ENCODE measurements at places on chromosomes 12 and 14.

DNA sequence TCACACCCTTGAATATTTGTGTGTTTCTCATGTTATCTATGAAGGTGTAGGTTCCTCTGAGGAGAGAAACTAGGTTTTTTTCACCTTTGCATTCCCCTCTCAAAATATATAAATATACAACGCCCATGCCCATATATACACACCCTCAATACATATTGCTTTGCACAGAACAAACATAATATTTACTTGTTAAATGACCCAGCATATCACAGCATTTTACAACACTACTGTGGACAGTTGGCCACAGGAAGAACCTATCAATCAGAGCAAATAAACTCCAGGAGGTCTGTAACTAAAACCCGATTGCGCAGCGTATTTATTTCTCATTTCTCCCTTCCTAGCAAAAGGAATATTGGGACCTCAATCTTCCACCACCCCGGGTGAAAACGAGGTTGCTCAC is 196.0 kb downstream of the SLC5A8 start:
- DNase-seq = no peak

DNA sequence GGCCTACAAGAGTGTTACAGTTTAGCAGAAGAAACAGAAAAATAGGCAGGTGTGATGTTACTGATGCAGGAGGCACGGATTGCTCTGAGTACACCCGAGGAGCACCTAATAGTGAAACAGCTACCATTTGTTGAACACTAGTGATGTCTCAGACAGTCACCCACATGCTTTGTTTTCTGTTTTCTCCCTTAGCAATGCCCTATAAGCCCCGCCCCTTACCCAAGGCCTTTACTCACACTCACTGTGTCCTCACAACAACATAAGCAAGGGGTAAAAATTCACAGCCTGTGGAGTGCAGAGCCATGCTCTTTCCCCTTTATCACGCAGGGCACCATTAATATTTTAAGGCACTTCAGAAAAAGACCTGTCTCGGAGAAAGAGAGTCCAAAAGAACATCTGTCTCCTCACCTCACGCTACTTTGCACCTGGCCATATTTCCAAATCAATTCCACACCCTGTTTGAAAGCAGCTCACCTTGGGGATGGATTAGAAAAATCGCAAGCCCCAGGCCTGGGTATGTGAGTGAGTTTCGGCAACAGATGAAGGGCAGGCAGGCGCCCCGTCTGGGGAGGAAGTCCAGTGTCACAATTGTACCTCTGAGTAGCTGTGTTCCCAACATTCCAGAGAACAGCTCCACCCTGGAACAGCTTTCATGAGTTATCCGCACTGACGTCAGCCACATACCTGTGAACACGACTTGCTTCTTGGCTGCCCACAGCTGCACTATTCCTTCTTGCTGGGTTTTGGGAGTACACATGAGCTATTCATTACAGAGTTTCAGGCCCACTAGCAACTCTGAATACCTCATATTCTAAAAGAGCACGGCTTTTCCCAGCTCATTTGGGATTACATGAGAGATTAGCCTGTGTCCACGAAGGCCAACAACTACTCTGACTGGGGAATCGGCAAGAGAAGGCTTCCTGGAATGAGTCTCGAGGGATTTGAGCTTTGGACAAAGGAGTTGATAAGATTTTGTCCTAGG is 26.0 kb downstream of the MAPK1IP1L start:
- DNase-seq = no peak

GRCh38 chr14:53900499-53900898 is 56.1 kb downstream of the BMP4 start:
- DNase-seq = no peak

DNA sequence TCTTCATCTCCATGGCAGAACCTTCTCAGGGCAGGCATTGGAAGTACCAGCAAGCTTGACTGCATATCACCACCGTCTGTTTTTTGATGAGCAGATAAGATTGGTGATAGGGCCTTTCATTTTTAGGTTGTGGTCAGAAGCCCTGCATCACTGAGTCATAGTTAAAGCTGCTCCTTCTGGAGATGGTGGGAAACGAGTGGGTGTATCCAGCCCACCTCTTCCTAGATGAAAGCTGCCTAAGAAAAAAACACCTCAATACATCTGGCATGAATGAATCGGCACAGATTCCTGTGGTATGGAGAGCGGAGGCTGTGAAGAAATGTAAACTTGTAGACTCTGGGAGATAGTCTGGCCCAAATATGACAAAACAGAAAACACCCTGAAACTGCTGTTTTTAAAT is 248.7 kb upstream of the EGLN3 start:
- DNase-seq = no peak

GRCh38 chr14:77125281-77125801 is 16.2 kb downstream of the ZDHHC22 start:
- DNase-seq = peak; percentile 52

GRCh38 chr14:102517392-102518062 is 8.0 kb upstream of the ANKRD9 start:
- DNase-seq = no peak

GRCh38 chr12:124328116-124328515 is 33.2 kb downstream of the RFLNA start:
- DNase-seq = no peak

DNA sequence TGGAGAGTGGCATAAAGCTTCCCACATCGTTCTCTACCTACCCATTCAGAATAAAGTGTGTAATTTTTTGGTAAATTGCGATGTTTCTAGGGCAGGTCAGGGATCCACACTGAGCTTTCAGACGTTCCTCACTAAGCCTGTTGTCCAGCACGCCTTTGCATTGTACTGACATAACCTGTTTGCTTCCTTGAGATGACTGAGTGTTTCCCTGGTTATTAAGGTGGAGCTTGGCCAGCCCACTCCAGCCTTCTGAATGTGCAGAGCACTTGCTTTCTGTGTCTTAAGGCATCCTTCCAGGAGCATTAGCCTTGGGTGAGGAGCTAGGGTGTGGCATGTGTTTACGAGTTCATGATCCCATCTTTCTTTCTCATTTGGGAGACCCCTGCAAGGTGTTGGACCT is 96.4 kb downstream of the TMEM260 start:
- no peak for DNase-seq

GRCh38 chr14:101939646-101940170 is 24.7 kb upstream of the DYNC1H1 start:
- no peak for DNase-seq

- no peak for DNase-seq
These were observed 75.2 kb upstream of the SCAF11 start for GRCh38 chr12:46065412-46066166.
